ENCODE measurements at places on chromosomes 6 and 20.

GRCh38 chr6:26554697-26555504, 16.7 kb downstream of the HMGN4 start:
- DNase-seq = no peak

GRCh38 chr6:41878246-41878645, 16.9 kb downstream of the USP49 start:
- no peak for DNase-seq

GRCh38 chr6:22444330-22444729, 125.0 kb upstream of the HDGFL1 start:
- DNase-seq = no peak

DNA sequence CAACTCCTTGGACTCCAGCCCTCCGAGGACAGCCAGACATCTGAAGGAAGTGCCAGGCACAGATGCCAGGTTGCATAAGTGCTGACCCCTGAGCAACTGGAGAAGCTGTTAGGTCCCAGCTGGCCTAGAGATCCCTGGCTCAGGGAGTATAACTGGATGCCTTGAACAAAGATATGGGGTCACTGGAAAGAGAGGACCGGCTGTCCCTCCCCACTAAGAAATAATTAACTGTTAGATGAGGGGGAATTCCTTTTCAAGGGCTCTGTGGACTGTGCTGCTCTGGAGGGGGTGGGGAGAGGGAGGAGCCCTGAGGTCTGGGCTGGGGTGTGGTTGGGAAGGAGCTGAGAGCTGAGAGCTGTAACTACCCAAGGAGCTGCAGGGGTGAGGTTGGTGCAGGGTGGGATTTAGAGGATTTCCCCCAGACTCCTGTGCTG, 39.6 kb downstream of the HLA-F start:
- no peak for DNase-seq

DNA sequence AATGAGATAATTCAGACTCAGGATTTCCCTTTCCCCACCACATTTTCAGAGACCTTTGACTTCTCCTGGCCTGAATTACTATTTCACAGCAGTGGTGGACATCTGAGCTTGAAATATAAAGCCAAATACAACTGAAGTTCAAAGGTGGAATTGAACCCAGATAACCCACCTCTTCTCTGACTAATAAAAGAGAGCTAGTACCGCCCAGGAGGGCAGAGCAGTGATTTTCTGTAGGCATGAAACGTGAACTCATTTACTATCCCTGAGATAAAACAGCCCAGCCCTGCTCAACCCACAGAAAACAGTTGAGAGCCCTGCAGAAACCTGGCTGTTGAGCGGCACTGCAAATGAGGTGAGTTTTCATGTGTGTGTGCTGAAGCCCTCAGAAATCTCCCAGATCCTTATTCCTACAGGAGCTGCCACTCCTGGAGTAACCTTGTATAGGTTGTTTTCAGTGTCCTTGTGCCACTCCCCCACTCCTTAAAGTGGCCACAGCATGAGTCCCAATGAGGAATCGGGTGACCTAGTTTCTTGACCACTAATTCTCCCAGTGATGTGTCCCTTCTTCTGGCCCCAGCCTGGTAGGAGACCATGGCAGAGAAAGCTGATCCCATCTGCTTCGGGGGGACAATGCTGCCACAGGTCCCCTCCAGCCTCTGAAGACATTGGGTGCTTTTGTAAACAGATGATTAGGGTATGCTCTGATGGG, 99.2 kb downstream of the NOL4L start:
- no peak for DNase-seq
